Body of pancreas (tissue), 4 donors: ENCODE measurements at places on chromosomes 7 and 10. TPM values are rescaled to one million over a fixed set of nuclear protein-coding genes. Genes with fewer than 3 reads are reported as not detected.

The HOXA6 gene
- not detected for total RNA-seq

- H3K36me3 ChIP-seq, result no peaks in the 10 kb centered on the region
- no peak overlapping the region for H3K4me3 ChIP-seq
- H3K27ac ChIP-seq, result no peak overlapping the region
- DNase-seq, result peak; percentile 59
These were observed 171.2 kb downstream of the PRKAG2 start for GRCh38 chr7:151705636-151706276.

DNA sequence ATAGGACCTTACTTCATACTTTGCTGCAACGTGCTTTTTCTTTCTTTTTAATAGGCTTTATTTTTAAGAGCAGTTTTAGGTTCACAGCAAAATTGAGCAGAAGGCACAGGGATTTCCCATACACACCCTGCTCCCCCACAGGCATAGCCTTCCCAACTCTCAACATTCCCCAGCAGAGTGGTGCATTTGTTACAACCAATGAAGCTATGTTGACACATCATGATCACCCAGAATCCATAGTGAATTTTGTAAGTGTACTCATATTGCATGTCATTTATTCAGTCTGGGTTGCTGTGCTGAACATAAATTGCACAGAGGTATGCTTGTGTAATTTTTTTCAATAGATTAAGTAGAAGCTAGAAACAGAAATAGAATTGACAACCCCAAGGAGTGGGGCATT is 327.3 kb downstream of the INHBA start:
- H3K36me3 ChIP-seq, result no peaks in the 10 kb centered on the region
- DNase-seq, result no peak
- no peaks in the 10 kb centered on the region for H3K4me1 ChIP-seq
- no peak overlapping the region for H3K27ac ChIP-seq

The CALML3 gene
- not detected for total RNA-seq

DNA sequence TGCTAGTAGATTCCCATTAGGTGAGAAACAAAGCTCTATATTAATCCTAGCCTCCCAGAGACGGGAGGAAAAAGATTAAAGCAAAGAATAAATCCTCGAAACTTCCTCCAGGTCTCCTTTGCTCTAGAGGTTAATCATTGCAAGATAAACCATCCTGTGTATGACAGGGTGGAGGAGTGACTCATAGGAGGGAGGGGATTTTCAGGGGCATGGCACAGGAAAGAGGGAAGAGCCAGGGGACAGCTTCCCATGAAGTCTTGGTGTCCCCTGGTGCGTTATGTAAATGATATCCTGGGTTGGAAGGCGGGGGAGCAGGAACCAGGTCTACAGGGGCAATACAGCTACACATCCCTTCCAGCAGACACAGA is 780 bp downstream of the CYP3A5 start:
- H3K27ac ChIP-seq, result peak overlapping the region; percentile 74
- peak; percentile 48 for DNase-seq
- peak overlapping the region; percentile 33 for H3K4me3 ChIP-seq
- no peaks in the 10 kb centered on the region for H3K27me3 ChIP-seq
- peaks cover 40% of the 10 kb centered on the region for H3K4me1 ChIP-seq
- peaks cover 5% of the 10 kb centered on the region for H3K36me3 ChIP-seq

DNA sequence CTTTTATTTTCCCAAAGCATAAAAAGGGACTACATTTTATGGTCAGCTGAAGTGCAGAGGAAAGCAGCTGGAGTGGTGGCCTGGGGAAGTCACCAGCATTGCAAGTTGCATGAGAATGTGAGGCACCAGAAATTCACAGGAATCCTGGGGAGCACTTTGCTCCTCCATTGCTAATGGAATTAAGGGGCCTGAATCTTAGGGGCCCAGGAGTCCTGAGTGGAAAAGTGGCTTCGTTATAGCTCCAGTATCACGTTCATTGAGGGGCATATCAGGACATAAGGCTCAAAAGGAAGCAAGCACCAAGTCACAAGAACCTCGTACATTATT is 53.0 kb upstream of the LRRC17 start:
- no peak overlapping the region for H3K4me3 ChIP-seq
- DNase-seq, result no peak
- H3K27ac ChIP-seq, result no peak overlapping the region
- H3K36me3 ChIP-seq, result no peaks in the 10 kb centered on the region

DNA sequence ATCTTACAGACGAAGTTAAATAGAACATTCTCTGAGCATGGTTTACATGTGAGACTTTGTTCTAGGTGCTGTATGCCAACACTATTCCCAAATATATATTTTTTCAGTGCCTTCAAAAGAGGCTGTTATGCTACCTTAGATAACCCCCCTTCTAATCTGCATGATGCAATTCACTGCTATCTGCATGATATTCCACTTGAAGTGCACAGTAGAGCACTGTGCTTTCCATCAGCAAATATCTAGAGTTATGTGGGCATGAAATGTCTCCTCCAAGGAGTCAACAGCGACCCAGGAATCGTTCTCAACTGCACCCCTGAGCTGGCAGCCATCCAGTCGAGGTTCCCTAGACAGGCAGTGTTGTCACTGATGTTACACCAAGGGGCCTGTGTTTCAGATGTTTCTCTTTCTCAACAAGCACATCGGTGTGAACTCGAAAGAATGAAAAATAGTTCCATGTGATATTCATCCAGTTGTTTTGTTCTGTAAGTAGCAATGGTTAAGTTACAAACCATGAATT is 88.3 kb downstream of the PDE1C start:
- no peaks in the 10 kb centered on the region for H3K36me3 ChIP-seq
- no peaks in the 10 kb centered on the region for H3K27me3 ChIP-seq
- H3K4me3 ChIP-seq, result no peak overlapping the region

GRCh38 chr10:58712982-58713381 is 200.3 kb downstream of the BICC1 start:
- no peak for DNase-seq
- H3K4me1 ChIP-seq, result peaks cover 12% of the 10 kb centered on the region
- H3K36me3 ChIP-seq, result no peaks in the 10 kb centered on the region
- H3K27me3 ChIP-seq, result no peaks in the 10 kb centered on the region
- H3K27ac ChIP-seq, result no peak overlapping the region

DNA sequence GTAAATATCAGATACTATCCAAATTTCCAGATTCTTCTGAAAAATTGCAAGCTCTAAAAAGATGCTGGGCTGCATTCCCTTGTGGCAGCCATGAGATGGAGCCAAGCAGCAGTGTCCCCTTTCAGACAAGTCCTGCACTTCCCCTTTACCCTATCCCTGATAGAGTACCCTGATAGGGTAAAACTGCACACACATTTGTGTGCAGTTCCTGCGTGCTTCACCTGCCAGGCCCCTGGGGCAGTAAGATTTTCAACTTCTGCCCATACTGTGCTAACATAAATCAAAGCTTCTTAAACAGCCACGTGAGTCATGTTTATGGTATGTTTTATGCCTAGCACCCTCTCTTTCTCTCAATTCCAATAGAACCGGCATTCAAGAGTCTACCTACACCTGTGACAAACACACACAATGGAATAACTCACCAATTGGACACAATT is 52.2 kb downstream of the IFIT5 start:
- DNase-seq, result no peak
- no peak overlapping the region for H3K4me3 ChIP-seq
- no peaks in the 10 kb centered on the region for H3K27me3 ChIP-seq
- peaks cover 63% of the 10 kb centered on the region for H3K4me1 ChIP-seq

The PNLIPRP1 gene
- 3,318 TPM for total RNA-seq

The CALHM1 gene
- not detected for total RNA-seq

GRCh38 chr10:3229815-3230214 is 57.2 kb upstream of the PITRM1 start:
- no peak overlapping the region for H3K4me3 ChIP-seq
- DNase-seq, result no peak

The AKR1C4 gene
- total RNA-seq, result not detected

GRCh38 chr7:28623863-28624262 is 211.5 kb downstream of the CREB5 start:
- H3K4me3 ChIP-seq, result no peak overlapping the region
- H3K4me1 ChIP-seq, result no peaks in the 10 kb centered on the region
- H3K36me3 ChIP-seq, result no peaks in the 10 kb centered on the region
- H3K27me3 ChIP-seq, result no peaks in the 10 kb centered on the region
- no peak overlapping the region for H3K27ac ChIP-seq

DNA sequence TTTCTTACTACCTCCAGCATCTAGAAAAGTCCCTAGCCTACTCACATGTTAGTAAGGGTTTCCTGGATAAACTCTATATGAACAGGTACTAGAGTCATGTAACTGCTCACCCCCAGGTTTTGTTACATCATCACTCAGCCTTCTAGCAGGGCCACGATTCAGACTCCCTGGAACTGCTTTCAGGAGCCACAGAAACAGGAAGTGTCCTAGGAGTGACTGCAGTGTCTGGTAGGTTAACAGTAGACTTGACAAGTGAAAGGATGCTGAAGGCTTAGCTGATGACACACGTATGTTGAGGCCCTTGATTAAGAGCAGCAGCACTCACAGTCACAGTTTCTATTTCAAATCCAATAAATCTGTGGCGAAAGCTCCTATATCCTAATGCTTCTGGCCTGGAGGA is 101.2 kb downstream of the DNMBP start:
- H3K27me3 ChIP-seq, result no peaks in the 10 kb centered on the region
- no peak overlapping the region for H3K27ac ChIP-seq
- no peak overlapping the region for H3K4me3 ChIP-seq
- H3K36me3 ChIP-seq, result peaks cover 32% of the 10 kb centered on the region
- H3K4me1 ChIP-seq, result peaks cover 17% of the 10 kb centered on the region
- DNase-seq, result no peak

The TLX1 gene
- not detected for total RNA-seq

GRCh38 chr10:113704637-113705343 is 25.1 kb downstream of the CASP7 start:
- H3K36me3 ChIP-seq, result no peaks in the 10 kb centered on the region
- H3K4me1 ChIP-seq, result peaks cover 28% of the 10 kb centered on the region
- DNase-seq, result no peak
- H3K27me3 ChIP-seq, result no peaks in the 10 kb centered on the region
- no peak overlapping the region for H3K27ac ChIP-seq

GRCh38 chr10:66629996-66630395 is 295.8 kb upstream of the LRRTM3 start:
- H3K4me1 ChIP-seq, result no peaks in the 10 kb centered on the region
- H3K27ac ChIP-seq, result no peak overlapping the region

DNA sequence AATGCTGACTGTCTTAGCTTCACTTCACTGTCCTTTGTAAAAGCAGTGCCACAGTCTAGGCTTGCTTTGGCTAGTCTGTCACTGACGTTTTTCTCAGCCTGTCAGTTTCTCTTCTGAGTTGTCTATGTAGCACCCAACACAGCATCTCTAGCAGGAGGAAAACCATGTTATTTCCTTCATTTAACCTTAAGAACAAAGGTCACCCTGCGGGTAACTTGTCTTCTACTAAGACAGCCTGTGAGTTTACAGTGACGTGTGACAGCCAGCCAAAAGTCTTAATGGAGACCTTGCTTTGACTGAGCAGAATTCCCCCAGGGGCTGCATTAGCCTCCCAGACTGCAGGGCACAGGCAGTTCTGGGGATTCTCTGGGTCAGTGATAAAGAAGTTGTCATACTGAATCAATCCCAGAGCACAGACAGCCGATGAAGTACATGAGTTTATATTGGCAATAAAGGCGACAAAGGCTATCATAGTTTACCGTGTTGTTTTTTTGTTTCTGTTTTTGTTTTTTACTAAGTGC is 296.0 kb upstream of the KIAA1217 start:
- H3K27ac ChIP-seq, result no peak overlapping the region
- no peak overlapping the region for H3K4me3 ChIP-seq
- H3K27me3 ChIP-seq, result no peaks in the 10 kb centered on the region
- no peaks in the 10 kb centered on the region for H3K36me3 ChIP-seq

- no peaks in the 10 kb centered on the region for H3K4me1 ChIP-seq
- no peaks in the 10 kb centered on the region for H3K27me3 ChIP-seq
- H3K27ac ChIP-seq, result no peak overlapping the region
- H3K36me3 ChIP-seq, result no peaks in the 10 kb centered on the region
These were observed 937.7 kb downstream of the SORCS1 start for GRCh38 chr10:106226828-106227227.

The SPAM1 gene
- not detected for total RNA-seq
